ENCODE measurements at places on chromosomes 13 and 19. TPM values are rescaled to one million over a fixed set of nuclear protein-coding genes. Genes with fewer than 3 reads are reported as not detected.

PTGER1 gene
- total RNA-seq = 1.6 TPM

TDRD12 gene
- total RNA-seq = 0.65 TPM

LRP3 gene
- total RNA-seq = 36.1 TPM

DMWD gene
- 61.1 TPM for total RNA-seq

DNA sequence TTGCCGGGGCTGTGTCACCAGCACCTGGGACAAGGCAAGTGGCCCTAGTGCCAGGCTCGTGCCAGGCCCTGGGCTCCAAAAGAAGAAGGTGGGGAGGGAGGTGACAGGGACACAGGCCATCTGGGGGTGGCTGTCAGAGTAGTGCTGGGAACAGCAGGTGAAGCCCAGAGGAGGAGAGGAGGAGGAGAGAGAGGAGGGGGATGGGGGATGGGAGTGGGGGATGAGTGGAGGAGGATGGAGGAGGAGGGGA, 18.7 kb downstream of the LSM4 start:
- no peak for DNase-seq

DNA sequence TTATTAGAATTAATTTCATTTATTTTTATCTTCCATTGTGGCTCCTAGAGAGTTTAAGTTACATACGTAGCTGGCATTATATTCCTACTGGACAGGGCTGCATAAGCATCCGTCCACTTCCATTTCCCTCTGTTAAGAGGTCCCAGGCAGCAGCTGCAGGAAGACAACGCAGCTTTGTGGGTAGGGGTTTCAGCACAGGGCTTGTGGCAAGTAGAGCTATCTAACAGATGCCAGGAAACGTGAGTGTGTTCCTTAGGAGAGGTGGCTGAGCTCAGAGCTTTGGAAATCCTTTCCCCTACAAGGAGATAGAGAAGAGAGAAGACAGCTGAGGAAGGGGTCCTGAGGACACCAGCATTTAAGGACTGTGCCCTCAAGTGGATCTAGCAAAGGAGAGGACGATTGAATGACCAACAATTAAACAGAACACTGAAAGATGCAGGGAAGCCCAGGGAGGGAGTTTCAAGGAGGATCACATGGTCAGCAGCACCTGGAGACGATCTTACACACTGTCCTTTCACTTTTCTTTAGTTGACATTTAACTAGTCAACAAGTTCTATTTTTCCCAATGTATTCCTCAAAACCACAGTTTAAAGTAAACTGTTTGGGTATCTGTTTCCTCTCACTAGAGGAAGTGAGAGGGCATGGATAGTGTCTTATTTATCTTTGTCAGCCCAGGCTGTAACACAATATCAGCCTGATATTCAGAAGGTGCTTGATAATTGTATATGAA, 2.3 kb upstream of the N4BP2L1 start:
- DNase-seq = no peak

DNA sequence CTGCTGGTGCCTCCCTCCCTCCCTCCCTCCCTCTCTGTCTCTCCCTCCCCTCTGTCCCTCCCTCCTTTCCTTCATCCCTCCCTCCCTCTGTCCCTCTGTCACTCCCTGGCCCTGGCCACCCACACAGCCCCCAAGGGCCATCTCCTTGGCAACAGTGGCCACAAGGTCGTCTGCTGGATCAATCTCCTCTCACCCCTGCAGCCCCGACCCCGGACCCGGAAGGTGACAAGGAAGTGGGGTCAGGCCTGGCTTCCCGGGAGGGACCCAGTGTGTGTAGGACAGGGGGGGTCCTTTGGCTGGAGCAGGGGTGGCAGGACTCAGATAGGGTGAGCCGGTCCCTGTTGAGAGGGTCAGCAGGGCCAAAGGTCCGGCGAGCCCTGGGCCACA, 21.9 kb upstream of the TCF3 start:
- DNase-seq = no peak

GRCh38 chr19:32324631-32325285, 20.7 kb upstream of the ZNF507 start:
- no peak for DNase-seq

GRCh38 chr19:19465436-19466070, 49.8 kb downstream of the TSSK6 start:
- no peak for DNase-seq

DNA sequence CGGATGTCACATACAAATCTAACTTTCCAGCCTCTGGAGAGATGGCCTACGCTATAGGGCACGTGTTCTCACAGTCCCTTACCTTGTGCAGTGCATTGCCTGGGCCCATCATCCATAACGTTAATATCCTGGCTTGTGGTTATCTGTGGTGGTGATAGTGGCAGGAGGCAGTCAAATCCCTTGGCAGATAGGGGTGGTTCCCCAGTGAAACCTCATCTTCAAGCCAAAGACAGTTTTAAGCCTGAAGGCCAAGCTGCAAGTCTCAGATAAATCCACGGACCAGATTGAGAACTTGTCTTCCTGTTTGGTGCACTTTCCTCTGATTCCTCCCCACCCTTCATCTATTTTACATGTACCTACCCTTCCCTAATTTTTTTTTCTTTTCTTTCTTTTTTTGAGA, 4.3 kb upstream of the FBXO17 start:
- no peak for DNase-seq

GRCh38 chr19:53545271-53546065, 7.5 kb downstream of the ZNF331 start:
- DNase-seq = no peak

GRCh38 chr19:6576869-6577475, 14.0 kb downstream of the CD70 start:
- no peak for DNase-seq

- peak; percentile 64 for DNase-seq
Measured at GRCh38 chr13:113043001-113043630, 62.5 kb upstream of the F7 start.

GRCh38 chr13:40223585-40223984, 442.9 kb downstream of the FOXO1 start:
- DNase-seq = no peak

- DNase-seq = no peak
Measured at GRCh38 chr19:4589579-4590410, 30.3 kb upstream of the SEMA6B start.
